ENCODE measurements at places on chromosomes 11 and 22.
A peak's percentile ranks its signal among the peaks of the same experiment; 100 is the strongest.

- peak; percentile 54 for DNase-seq
These were observed 19.3 kb upstream of the FXYD2 start for GRCh38 chr11:117843666-117844484.

DNA sequence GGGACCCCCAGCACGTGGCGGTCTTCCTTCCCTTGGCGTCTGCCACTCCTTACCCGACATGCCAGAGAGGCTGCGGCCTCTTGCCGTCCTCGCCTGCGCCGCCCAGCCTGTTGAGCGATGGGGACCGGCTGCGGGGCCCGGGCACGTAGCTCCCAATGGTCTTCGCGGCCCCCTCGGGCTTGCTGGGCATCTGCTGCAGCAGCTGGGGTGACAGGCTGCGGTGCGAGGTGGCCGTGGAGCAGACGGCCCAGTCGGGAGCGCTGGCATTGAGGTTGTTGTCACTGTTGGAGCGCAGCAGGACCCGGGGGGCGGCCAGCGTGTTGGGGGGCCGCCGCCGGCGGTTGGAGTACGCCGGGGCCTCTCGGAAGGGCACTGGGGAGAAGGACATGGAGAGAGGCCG lies 422.0 kb downstream of the CTTN start:
- no peak for DNase-seq

DNA sequence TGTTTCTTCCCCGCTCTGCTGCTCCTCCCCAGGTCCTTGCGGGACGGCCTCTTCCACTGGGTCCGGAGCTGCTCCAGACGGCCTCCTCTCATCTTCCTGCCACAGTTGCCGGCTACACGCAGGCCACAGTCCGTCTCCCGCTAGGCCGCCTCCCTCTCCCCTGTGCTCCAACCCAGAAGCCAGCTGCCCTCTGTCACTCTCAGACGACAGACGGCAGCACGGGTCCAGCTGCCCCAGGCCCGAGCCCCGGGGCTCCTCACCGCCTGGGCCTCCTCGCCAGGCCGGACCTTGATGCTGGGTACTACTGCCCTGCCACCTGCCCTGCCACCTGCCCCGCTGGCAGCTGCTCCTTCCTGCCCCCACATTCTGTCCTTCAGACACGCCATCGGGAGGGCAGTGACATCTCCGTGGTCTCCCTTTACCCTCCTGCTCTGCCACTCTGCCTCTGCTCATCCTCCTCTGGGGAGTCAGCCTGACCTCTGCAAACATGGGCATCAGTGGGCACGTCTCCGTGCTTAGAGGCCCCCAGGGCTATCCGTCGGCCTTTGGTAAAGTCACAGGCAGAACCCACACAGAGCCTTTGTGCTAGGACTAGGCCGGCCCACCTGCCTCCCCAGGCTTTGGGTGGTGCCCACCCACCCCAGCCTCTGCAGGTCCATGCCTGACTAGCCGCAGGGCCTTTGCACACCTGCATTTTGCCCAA lies 43.1 kb upstream of the TH start:
- no peak for DNase-seq

GRCh38 chr11:44453871-44454270 lies 111.6 kb upstream of the CD82 start:
- DNase-seq, result no peak

DNA sequence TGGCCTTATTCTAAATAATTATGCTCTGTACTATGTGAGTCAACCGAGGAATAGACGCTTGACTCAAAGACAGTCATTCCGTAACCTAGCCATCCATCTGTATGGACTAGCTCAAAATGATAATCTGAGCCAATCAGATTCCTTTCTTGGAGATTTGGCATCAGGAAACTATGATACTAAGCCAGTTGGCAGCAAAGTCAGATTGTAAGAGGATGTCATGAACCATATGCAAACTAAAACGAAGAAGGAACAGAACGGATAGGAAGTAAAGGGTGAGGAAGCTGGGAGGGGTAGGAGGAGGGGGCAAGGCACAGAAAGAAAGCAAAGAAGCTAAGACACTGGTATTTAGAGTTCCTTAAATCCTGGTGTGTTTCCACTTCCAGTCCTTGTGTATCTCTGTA lies 10.7 kb upstream of the SESN3 start:
- no peak for DNase-seq

- DNase-seq, result no peak
These were observed 5.5 kb downstream of the NPAS4 start for GRCh38 chr11:66426314-66426713.

- no peak for DNase-seq
These were observed 13.8 kb downstream of the DENND5A start for GRCh38 chr11:9251311-9251710.

DNA sequence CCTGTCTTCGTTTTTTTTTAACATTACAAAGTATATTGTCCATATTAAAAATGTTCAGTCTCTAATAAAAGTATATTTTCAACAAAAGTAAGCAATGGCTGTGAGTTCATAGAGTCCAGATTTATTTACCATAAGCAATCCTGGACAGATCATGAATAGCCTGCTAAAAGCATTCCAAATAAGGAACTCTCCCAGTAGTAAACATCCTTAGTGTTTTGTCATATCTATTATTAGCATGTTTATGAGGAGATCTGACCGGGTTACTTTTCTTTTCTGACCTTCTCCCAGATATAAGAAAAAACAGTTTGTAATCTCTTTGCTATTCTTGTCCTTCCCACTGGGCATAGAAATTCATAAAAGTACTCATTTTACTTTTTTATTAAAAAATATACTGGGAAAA lies 403.9 kb upstream of the ANO3 start:
- DNase-seq, result no peak

GRCh38 chr11:125123194-125123946 lies 11.9 kb upstream of the TMEM218 start:
- no peak for DNase-seq

All from Panc1 (cell line).